ENCODE measurements at places on chromosomes 12 and 14.

DNA sequence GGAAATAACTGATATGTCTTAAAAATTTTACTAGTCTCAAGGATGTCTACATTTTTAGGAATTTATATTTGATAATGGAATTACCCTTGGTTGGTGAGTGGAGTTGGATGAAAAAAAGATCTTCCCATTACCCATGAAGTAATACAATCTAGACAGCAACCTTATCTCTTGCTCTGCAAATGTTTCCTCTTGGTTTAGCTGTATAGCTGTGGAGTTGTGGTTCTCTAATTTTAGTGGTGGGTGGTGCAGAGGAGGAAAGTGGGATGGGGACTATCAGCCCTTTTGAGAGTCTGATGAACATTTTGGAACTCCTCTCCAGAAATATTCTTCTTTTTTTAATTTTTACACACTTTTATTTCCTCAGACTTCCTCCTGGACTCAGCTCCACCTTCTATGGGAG, 17.1 kb downstream of the SPX start:
- DNase-seq: no peak

- DNase-seq: no peak
Observed at GRCh38 chr12:55631733-55632132, 5.0 kb upstream of the OR10P1 start.

DNA sequence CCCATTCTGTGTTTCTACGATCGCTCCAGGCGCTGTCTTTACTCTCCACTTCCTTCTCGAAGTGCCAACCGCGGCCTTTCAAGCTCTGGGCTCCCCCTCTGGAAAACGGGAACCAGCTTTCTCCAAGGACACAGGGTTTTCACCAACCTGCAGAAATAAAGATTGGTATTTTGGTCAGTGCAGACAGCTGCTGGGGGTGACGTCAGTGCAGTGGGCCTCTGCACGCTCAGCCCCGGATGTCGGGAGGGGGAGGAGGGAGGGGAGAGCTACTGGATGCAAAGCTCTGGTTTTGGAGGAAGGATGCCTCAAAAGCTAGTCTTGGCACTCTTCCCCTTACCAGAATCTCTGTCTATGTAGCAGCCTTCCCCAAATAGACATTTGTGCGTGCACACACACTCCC, 19.9 kb downstream of the HRK start:
- no peak for DNase-seq

DNA sequence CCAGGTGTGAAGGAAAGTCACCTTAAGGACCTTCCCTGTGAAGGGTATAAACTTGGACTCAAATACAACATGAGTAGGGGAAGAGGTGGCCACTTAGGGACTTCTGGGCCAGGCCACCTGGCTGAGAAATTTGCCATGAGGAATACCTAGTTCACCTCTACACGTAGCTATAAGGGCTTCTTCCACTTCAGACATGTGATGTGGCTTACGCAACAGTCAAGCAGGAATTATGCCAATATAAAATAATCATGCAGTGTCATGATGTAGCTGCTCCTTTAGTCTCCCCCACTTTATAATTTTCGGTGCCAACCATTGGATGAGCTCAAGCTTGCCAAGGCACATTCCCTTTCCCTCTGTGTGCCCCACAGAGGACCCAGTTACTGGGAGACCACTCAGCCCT, 166.6 kb upstream of the BCL2L14 start:
- DNase-seq: no peak

DNA sequence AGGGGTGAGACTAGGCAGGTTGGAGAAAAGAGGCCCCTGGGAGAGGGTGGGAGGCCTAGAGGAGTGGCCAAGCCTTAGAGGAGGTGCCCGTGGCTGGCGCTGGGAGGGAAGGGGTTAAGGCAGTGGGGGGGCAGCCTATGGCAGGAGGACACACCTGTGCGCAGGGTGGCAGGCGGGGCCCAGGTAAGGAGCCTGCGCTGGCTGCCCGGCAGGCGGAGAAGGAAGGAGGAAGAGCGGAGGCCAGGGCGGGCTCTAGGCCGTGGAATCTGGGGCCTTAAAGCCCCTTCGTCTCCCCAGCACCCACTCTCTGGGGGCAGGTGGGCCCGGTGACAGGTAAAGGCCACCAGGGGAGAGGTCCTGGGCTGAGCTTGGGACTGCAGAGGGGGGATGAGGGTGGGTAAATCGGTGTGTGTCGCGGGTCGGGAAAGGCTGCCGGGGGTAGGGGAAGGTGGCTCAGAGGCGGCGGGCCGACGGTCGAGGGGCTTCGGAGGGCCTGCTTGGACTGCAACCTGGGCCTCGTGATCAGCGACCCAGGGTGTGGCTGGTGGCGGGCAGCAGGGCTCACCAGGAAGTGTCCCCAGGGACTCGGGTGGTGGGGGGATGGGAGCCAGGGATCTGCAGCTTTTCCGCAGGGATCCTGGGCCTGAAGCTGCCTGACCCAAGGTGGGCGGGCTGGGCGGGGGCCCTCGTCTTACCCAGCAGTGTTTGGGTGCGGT, 7.3 kb downstream of the PHB2 start:
- DNase-seq: peak; percentile 61

- no peak for DNase-seq
Observed at GRCh38 chr14:86050757-86051156, 520.8 kb downstream of the FLRT2 start.

DNA sequence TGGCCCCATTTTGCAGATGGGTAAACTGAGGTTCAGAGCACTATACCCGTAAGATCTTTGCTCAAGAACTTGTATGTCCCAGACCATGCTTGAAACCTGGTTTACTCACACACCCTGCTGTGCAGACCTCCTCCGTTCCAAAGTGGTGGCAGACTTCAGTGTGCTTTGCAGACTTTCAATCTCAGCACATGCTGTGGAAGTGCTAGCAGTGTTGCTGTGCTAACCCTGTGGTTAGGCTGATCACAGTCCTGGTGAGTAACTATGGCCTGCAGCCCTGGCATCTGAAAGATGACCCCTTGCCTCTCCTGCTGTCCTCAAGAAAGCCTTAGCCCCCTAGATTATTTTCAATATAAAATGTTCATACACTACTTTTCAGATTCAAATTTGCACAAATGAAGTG, 450.6 kb downstream of the DPF3 start:
- no peak for DNase-seq

- DNase-seq: peak; percentile 11
Observed at GRCh38 chr12:121800694-121801594, 2.9 kb upstream of the SETD1B start.

GRCh38 chr14:23033801-23034497, 751 bp downstream of the PSMB5 start:
- no peak for DNase-seq

DNA sequence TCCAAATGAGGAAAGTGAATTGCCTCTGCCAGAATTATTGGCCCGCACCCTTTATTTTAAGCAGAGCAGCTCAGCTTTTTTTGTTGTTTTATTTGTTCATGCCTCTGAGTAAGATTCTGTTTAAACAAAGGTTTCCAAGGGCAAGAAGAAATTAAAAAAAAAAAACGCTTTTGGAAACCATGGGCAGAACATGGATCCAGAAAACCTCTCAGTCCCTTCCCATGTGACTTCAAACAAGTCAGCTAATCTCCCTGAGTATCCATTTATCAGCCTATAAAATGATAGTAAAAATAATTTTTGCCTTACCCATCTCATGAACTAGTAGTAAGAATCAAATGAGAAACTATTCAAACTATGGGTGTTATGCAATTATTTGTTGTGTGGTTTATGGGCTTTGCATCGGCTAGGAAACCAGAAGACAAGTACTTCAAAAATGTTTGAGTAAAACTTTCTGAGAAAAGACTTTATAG, 27.6 kb downstream of the KITLG start:
- no peak for DNase-seq

- no peak for DNase-seq
Observed at GRCh38 chr12:124087266-124088051, 114.4 kb downstream of the ZNF664 start.

GRCh38 chr14:100298551-100299237, 7.5 kb downstream of the SLC25A29 start:
- DNase-seq: no peak

GRCh38 chr12:21918456-21918855, 22.8 kb downstream of the ABCC9 start:
- DNase-seq: no peak

GRCh38 chr12:42450248-42450647, 124.3 kb downstream of the PPHLN1 start:
- DNase-seq: no peak

DNA sequence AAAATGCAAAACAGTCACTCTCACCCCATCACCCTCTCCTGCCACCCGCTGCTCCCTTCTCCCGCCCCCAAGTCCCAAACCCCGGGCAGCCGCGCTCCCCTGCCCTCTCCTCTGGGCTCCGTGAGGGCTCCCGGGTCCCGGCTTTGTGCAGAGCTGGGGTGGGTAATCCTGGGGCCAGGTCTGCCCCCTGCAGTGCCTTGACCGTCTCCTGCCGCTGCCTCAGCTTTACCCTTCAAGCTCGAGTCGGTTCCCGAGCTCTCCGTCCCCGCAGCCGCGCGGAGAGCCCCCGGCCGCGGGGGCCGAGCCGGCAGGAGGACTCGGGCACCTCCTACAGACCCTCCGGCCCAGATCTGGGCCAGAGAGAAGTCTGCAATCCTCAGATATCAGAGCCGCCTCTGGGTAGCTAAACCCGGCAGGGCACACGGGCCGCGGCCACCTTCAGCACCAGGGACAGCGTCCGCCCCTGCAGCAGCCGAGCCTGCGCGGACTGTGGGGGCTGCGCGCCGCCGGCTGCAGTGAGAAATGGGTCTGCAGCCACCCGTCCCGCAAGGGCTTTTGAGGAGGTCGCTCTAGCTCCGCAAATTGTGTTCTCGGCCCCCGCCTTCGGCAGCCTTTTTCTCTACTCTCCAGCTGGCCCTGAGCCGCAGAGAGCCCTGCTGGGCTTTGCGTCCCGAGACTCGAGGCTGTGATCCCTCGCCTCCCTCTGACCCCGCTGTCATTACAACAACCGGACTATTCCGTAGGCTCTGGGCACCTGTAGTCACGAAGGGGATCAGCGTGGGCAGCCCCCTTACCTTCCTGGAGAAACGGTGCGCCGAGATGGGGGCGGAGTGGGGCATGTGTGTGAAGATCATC, 1.2 kb downstream of the PRMT8 start:
- DNase-seq: no peak

DNA sequence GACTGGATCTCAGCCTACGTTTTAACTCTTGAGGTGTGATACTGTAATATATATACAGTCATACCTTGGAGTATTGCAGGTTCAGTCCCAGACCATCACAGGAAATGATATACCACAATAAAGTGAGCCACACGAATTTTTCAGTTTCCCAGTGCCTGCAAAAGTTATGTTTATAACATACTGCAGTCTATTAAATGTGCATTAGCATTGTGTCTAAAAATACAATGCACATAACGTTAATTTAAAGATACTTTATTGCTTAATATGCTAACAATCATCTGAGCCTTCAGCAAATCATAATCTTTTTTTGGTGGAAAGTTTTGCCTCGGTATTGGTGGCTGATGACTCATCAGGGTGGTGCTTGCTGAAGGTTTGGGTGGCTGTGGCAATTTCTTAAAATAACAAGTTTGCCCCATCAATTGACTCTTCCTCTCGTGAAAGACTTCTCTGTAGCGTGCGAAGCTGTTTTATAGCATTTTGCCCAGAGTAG, 18.9 kb downstream of the PYROXD1 start:
- no peak for DNase-seq

DNA sequence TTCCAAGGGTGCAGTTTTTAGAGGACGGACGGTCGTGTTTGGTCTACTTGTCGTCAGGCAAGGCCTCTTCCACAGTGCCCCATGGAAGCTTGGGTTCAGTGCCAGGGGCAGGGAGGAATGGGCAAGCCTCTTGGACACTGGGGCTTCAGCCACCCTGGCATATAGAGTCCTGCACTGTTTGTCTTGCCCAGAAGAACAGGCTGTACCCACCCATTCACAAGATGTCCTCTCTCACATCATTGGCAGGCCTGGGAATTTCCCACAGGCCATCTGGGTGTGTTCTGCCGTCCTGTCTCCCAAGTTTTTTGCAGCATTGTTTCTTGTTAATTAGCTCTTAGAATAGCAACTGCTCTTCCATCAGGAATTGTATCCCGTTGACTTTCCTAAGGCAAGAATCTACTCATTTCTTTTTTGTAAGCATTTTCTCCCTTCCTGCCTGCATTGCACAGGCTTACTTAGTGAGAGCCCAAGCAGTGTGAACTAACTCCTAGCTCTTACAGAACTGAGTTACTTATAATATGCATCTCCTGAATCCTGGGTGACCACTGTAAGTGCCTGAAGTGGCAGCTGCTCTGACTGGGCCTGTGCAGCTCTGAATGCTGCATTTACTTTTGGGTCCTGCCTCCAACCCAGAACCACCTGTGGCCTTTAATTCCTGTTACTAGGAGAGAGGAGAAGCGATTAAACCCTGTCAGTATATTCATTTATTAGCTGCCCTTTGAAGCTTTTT, 149.4 kb upstream of the HIF1A start:
- no peak for DNase-seq

DNA sequence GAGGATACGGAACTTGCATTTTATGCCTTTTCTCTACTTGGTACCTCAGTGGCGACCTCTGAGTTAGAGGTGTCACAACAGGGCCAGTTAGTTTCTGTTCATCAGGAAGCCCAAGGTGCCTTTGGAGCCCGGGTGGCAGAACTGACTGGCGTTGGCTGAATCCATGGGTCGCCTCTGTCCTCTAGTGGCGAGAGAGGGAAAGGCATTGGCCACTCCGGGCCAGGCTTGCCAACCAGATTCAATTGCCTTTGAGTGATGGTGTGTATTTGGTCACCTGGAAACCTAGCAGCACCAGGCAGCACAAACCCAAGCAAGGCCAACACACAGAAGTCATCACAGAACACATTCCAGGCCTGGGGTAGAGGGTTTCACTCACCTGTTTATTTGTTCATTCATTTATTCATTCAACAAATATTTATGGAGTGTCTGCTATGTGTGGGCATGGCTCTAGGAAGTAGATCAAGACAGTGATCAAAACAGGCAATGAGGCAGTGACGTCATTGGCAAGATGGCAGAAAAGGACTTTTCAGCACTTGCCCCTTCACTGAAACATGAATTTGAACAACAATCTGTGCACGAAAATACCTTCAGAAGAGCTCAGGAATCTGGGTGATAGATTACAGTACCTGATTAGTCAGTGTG, 40.5 kb upstream of the KCNA5 start:
- DNase-seq: peak; percentile 39

GRCh38 chr12:43786899-43787693, 19.0 kb downstream of the TWF1 start:
- no peak for DNase-seq

GRCh38 chr12:26711569-26711968, 121.4 kb downstream of the ITPR2 start:
- no peak for DNase-seq

- no peak for DNase-seq
Observed at GRCh38 chr12:117533687-117534086, 172.3 kb upstream of the NOS1 start.

GRCh38 chr14:34496007-34496678, 34.1 kb upstream of the SPTSSA start:
- no peak for DNase-seq

- DNase-seq: no peak
Observed at GRCh38 chr12:33052141-33053051, 155.8 kb upstream of the PKP2 start.

GRCh38 chr14:77752266-77752665, 8.7 kb downstream of the SNW1 start:
- no peak for DNase-seq

GRCh38 chr12:57813971-57814772, 4.4 kb downstream of the AVIL start:
- no peak for DNase-seq

- no peak for DNase-seq
Observed at GRCh38 chr14:67173719-67174118, 15.5 kb upstream of the GARIN2 start.

GRCh38 chr12:30753751-30754382, 884 bp downstream of the CAPRIN2 start:
- DNase-seq: no peak

Data from COR-L47 (cell line).